ENCODE measurements at places on chromosomes 7 and 10.

DNA sequence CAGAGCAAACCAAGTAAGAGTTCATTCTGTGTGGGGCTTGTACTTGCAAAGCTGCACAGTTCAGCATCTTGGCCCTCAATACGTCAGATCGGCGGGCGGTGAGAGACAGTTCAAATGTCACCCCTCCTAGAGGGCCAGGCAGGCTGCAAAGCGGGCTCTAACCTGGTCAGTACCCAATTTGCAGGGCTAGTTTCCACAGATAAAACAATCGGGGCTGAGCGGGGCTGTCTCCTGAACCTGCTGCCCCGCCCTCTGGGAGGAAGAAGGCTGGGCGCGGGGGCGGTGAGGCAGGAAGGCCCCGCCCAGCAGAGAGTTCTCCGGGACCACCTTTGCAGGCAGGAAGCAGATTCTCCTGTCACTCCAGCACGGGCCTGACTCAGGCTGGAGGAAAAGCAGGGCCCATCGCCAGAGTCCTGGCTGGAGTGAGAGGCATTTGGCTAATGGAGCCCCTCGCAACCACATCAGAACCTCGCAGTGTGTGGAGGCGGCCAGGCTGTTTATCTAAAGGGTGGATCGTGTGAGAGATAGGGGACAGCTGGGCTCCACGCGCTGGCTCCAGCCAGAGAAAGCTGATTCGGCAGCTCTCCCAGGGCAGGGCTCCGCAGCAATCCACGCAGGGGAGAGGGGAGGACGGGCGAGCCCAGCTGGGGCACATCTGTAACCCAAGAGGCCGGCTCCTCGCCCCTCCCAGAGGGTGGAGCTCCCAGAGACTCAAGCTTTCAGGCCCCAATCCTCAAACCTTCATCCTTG lies 83.1 kb downstream of the SH3PXD2A start:
- peak; percentile 78 for DNase-seq

- DNase-seq, result no peak
Observed at GRCh38 chr7:3712841-3713240, 411.8 kb downstream of the SDK1 start.

GRCh38 chr10:74371696-74372095 lies 220.7 kb downstream of the ADK start:
- peak; percentile 57 for DNase-seq

- peak; percentile 63 for DNase-seq
Observed at GRCh38 chr7:113086431-113086888, at the start of gene GPR85. Gene GPR85 (minus strand): TSS chr7:113086827. CDS start chr7:113084721, 2,106 bp downstream.

- peak; percentile 90 for DNase-seq
Observed at GRCh38 chr7:13979671-13980435, 9.6 kb downstream of the ETV1 start.

- no peak for DNase-seq
Observed at GRCh38 chr7:7201578-7202374, 19.4 kb downstream of the C1GALT1 start.

DNA sequence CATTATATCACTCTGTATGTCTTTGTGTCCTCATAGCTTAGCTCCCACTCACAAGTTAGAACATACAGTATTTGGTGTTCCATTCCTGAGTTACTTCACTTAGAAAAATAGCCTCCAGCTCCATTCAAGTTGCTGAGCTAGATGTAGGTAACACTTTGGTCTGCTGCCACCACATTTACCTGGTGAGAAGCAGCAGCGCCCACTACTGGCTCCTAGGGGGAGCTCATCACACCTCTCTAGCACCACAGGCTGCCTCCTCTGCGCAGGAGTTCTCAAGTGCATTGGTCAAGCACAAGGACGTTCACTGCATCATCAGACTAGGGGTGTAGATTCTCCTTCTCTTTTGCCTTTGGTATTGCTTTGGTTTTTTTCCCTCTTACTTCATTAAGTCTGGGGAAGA lies 530.9 kb upstream of the AUTS2 start:
- no peak for DNase-seq

- no peak for DNase-seq
Observed at GRCh38 chr7:74017125-74017524, 10.8 kb upstream of the ELN start.

DNA sequence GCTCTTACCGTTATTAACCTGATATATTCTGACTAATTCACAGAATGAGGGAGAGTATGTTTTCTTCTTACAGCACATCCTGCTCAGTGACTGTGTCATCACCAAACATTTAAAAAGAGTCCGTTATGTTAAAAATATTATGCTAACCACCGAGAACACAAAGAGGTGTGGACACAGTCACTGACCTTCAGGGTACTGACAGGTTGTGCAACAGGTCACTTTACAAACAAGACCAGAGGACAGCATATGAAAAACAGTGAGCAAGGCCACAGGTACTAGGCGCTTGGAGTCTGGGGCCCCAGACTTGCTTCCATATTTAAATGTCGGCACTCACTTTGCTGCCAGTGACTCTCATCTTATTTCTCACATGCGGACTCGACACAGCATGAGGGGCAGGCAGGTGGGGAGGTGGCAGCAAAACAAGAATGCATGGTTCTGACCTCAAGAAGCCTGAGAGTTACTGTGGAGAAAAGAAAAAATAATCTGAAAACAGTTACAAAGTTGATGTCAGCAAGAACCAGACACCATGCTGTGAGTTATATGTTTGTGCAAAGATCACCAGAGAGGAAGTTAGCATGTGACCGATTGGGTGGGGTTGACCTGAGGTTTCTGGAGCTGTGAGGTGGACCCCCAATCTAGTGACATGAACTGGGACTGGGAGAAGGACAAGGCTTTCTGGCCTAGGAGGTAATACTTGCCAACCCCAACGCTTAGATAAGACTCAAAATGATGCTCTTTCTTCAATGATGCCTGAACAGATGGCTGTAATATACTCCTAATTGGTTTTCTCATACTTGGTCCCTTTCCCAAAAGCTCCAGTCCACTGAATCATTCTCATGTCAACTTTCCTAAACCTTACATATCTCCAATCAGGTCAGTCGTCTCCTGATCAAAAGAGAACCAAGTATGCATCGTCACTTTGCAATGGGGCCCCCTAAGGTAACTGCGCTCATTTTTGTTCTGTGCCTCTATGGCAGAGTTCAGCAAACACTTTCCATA lies 102.4 kb downstream of the HIPK2 start:
- DNase-seq, result no peak

GRCh38 chr7:34184466-34184865 lies 279.1 kb downstream of the BMPER start:
- DNase-seq, result peak; percentile 30

GRCh38 chr10:80158598-80159127 lies 26.1 kb downstream of the PLAC9 start:
- peak; percentile 97 for DNase-seq

DNA sequence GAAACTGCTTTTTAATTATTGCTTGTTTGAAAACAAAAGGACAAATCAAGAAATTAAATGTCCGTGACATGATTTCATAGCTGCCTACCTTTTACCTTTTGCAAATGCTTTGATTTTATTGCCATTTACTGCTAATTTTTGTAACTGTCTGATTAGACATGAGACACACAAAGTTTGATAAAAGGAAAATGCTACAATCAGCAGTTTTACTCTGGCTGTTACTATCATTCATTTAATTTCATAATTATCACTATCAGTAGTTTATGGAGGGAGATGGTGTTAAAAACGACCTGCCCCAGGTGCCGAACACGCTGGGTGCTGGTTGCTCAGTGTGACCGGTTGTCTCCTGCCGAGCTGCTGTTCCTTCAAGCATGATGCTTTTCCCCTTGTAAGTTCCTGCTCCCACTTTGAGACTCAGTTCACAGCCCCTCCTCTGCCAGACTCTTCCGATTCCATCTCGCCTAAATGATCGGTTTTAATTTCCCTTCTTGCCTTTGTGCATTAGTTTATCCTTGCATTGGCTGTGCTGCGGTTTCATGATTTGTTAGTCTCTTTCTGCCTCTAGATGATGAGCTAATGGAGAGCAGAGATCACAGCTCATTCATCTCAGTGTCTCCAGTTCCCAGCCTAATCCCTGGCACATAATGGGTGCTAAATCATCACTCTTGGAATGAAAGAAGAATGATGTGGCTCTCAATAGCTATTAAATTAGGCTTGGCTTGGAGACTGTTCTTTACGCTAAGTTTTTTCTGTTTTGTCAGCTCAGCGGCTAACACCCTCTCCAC lies 110.6 kb downstream of the PFKFB3 start:
- DNase-seq, result no peak

- DNase-seq, result no peak
Observed at GRCh38 chr10:74206746-74207145, 55.7 kb downstream of the ADK start.

DNA sequence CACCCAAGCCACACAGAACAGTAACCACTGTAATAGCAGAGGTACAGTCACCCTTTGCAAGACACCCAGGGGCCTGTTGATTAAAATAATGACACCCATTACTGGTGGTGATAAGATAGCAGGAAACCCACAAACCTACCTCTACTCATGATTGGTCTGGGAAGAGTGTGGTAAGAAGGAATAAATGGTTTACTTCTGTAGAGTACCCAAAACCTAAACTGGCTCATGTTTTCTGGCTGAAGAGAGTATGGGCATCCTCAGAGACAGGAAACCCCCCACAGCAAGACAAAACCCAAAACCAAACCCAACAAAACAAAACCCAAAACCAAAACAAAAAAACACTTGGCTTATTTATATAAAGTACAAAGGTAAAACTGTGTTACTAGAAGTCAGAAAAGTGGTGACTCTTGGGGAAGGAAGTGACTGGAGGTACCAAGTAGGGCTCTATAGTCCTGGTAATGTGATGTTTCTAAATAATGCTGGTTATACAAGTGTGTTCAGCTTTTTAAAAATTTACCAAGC lies 15.5 kb upstream of the DNAJB12 start:
- no peak for DNase-seq

GRCh38 chr7:158476331-158476932 lies 111.2 kb downstream of the PTPRN2 start:
- no peak for DNase-seq

DNA sequence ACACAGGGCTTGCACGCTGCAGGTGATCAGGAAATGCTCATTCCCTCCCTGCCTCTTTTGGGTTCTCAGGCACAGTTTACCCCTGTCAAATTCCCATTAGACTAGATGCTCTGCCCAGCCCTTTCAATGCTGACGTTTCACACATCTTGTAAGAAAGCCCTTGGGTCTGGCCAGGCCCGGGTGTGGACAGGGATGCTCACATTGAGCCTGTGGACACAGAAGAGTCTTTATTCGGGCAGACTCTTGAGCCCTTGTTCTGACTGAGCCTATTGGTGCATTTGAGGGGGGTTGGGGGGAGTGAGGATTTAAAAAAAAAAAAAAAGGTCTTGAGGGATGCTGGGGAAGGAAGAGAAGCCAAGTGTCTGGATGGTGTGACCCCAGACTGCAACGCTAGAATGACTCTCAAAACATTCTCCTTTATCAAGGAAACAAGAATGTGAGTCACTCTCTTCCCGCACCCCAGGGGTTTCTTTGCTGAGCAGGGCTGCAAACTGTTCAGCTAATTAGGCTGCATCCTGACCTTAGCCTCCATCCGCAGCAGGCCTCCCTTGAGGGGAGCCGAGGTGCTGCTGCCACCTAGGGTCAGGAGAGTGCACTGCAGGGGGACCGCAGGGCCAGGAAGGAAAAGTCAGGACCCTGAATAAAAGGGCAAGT lies 53.6 kb upstream of the TMEM72 start:
- DNase-seq, result peak; percentile 84

GRCh38 chr7:91007371-91007770 lies 256.9 kb upstream of the FZD1 start:
- DNase-seq, result no peak

- no peak for DNase-seq
Observed at GRCh38 chr7:24504836-24505235, 68.4 kb upstream of the PALS2 start.

DNA sequence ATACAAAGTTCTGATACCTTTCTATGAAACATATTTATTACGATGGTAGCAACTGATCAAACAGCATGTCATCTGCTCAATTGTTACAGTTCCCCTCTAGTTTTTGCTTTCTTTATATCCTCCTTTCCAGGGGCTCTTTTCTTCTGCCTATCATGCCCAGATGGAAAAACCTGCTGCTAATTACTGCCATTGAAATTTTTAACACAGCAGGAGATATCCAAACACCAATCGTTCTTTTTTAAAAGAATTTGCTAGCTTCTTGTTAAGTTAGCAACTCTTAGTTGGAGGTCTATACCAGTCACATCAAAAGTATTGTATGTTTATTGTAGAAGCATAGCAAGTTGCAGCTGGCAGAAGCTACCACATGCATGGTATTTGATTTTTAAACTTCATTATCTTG lies 768.5 kb downstream of the NXPH1 start:
- DNase-seq, result no peak

GRCh38 chr7:36180121-36180520 lies 27.1 kb downstream of the EEPD1 start:
- no peak for DNase-seq

DNA sequence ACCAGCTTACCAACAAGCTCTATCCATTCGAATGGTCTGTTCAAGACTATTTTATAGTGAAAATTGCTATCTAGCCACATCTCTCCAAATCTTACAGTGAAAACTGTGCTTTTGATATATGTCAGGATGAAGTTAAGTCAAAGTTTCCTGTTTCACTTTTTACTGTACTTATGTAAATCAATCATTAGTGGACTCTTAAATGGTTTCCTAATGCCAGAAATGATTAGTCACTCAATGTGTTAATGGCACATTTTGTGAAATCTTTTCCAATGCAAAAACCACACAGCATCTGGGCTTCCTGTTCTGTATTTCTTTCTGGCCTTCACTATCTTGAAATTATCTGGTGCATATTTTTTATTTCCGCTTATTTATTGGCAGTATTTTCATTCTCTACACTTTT lies 87.3 kb upstream of the STEAP1B start:
- DNase-seq, result no peak

DNA sequence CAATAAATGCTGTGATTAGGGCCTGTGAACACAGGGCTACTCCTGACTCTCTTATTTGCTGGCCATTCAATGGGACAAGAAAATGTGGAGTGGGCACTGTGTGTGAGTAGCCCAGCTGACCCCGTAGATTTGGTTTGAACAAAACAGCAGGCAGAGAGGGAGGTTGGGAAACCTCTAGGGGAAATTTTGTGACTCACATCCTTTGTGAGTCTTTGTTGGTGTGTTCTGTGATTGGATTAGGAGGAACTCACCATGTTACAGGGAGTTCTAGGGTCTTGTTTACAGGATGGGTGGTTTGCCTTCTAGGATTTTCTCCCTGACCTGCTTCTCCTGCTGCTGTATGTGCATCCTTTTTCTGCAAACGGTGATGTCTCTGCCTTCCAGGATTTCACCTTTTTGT lies 128.3 kb upstream of the MKI67 start:
- DNase-seq, result peak; percentile 20

DNA sequence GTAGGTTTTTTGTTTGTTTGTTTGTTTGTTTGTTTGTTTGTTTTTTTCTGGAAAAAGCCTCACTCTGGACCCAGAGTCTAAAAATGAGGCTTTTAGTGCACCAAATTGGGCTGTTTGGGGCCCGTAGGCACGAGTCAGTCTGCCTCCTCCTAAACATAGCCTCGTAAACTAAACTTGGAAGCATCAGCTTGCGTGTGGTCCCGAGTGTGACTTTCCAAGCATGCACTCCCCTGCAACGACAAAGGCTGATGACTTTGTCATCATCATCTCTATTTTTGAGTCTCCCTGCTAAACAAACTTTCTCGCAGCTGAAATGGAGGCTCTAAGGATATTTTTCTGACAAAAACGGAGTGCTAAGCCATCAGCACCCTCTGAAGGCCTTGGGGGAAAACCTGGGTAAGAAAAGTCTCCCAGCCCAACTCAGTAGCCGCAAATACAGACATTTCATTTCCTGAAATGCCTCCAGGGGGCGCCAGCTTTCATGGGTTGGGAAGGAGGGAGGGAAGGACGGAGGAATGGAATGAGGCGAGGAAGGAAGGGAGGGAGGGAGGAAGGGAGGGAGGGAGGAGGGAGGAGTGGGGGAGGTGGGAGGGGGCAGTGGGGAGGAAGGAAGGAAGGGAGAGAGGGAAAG lies 245.9 kb downstream of the KCNMA1 start:
- DNase-seq, result peak; percentile 78

- DNase-seq, result no peak
Observed at GRCh38 chr10:38979535-38979934, 885.4 kb downstream of the ZNF37A start.

Measured in iris pigment epithelial cell (primary cell).